ENCODE measurements at places on chromosomes 6 and 20. TPM values are rescaled to one million over a fixed set of nuclear protein-coding genes. Genes with fewer than 3 reads are reported as not detected.

- peaks cover 25% of the 10 kb centered on the region for H3K4me1 ChIP-seq
- peaks cover 45% of the 10 kb centered on the region for H3K27me3 ChIP-seq
- no peaks in the 10 kb centered on the region for H3K36me3 ChIP-seq
- no peak for DNase-seq
- no peak overlapping the region for H3K4me3 ChIP-seq
Measured at GRCh38 chr6:75210885-75211739, 5.3 kb upstream of the COL12A1 start.

The AKAP12 gene
- 67.4 TPM for total RNA-seq

- H3K4me1 ChIP-seq, result peaks cover 22% of the 10 kb centered on the region
- peak; percentile 71 for DNase-seq
- peak overlapping the region; percentile 85 for H3K4me3 ChIP-seq
- peaks cover 34% of the 10 kb centered on the region for H3K36me3 ChIP-seq
- peak overlapping the region; percentile 13 for H3K27ac ChIP-seq
- H3K27me3 ChIP-seq, result no peaks in the 10 kb centered on the region
Measured at GRCh38 chr6:166997768-166998255, 1.4 kb upstream of the CEP43 start.

DNA sequence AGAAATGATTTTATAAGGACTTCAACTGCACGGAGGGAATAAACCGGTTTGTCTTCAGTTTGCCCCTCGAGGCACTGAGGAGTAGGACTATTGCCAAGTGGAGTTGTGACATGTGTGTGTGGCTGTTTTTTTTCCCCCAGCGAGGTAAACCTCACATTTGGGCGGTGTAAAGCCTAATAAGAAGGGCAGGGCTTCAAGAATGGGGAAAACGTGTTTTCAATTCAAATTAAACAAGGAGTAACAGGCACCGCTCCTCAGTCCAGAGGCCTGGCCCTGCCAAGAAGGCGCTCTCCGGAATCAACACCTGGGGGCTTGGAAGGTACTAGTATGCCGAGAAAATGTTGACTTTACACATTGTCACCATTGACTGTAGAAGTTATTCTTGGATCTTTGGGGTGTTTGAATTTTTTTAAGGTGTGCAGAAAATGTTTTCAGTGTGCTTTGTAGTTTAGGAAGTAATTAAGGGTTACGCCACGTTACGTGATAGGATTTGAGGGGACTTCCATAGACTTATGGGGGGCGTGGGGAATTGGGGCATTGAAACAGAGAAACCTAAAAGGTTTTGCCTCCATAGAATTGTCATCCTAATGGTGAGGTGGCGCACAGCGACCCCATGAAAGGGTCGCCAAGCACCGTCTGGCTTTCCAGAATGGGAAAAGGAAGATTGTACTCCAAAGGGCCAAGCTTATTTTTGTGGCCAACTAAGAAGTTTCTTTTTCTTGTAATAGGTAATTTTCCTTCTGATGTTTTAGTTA is 791 bp downstream of the ADGRG6 start:
- peaks cover 4% of the 10 kb centered on the region for H3K36me3 ChIP-seq
- H3K4me1 ChIP-seq, result peaks cover 21% of the 10 kb centered on the region
- no peak for DNase-seq
- peaks cover 30% of the 10 kb centered on the region for H3K27me3 ChIP-seq

- H3K27me3 ChIP-seq, result peaks cover 17% of the 10 kb centered on the region
- no peaks in the 10 kb centered on the region for H3K4me1 ChIP-seq
- DNase-seq, result no peak
- H3K36me3 ChIP-seq, result no peaks in the 10 kb centered on the region
Measured at GRCh38 chr20:39234520-39235095, 272.5 kb downstream of the DHX35 start.

GRCh38 chr20:8721098-8721497 is 347.8 kb upstream of the PLCB4 start:
- no peaks in the 10 kb centered on the region for H3K36me3 ChIP-seq
- H3K27ac ChIP-seq, result no peak overlapping the region
- H3K4me1 ChIP-seq, result peaks cover 10% of the 10 kb centered on the region
- no peak for DNase-seq

Data from type B pancreatic cell (in vitro differentiated cells).